ENCODE measurements at places on chromosomes 11 and 22. TPM values are rescaled to one million over a fixed set of nuclear protein-coding genes. Genes with fewer than 3 reads are reported as not detected.

Gene RAB39A
- not detected for total RNA-seq

Gene MOV10L1
- not detected for total RNA-seq

Gene MS4A6E
- total RNA-seq: not detected

Gene KCNK4
- not detected for total RNA-seq

Gene OR4D5
- not detected for total RNA-seq

Gene ASPHD2
- 0.71 TPM for total RNA-seq

Gene HMOX1
- total RNA-seq: 0.85 TPM

Gene TRPC6
- total RNA-seq: not detected

Gene UCP3
- 1.9 TPM for total RNA-seq

DNA sequence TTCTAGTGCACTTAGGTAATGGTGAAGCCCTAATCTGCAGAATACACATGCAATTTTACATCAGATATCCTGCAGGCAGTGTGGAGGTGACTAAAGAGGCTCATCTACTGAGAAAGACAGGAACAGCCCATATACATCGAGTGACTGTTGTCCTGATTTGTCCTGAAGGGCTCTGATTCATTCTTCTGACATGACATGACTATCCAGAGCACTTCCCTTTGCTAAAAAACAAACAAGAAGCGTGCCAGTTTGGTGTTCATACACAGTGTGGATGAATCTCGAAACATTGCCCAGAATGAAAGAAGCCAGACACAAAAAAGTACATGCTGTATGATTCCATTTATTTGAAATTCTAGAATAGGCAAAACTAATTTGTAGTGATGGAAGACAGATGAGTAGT, 48.0 kb upstream of the AMPD3 start:
- no peak for DNase-seq

DNA sequence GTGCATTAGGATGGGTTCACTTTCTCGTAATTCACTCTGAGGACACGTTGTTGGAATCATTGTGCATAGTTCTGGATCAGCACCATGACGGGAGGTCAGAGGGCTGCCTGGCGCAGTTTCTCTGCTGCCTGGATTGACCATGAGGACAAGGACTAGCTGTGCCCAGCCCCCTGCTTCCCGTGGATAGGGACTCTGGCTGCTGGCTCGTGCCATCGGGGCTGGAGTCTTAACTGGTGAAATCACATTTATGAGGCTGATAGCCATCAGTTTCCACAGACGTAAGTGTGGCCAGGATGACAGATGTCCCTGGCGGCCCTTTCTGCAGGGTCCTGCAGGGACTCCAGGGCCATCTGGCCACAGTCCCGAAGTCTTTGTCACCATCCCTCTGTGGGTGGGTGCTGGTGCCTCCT, 24.1 kb upstream of the GRAMD4 start:
- no peak for DNase-seq

- DNase-seq: peak; percentile 77
Observed at GRCh38 chr11:65279741-65280440, 18.1 kb downstream of the POLA2 start.

DNA sequence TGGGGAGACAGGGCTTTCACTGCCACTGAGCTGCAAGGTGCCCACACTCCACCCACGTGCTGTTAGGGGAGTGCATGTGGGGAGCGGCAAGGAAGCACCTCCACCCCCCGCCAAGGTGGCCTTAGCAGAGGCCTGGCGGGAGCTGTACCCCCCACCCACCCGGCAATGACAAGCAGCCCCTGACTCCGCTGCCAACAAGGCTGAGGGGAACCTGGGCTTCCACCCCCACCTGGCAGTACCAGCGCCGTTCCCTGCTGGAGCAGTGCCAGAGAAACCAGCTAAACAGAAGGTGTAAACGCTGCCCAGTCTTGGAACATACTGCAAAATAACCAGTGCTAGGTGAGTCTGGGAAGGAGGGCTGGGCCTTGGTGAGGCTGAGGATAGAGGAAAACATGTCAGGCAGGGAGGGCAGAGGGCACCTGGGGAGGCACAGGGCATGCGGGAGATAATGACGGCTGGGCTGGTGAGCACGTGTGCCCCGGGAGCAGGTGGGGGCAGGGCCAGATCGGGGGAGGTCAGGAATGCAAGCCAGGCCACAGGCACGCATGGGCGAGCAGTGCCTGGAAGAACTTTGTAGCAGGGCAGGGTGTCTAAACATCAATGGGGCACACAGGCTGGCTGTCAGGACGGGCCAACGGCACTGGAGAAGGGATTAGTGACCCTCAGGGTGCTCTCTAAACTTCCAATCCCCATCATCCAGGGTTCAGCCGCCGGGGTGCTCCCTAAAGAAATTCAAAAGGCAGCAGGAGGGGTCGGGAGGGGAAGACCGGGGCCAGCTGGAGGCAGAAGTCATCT, 6.6 kb downstream of the CERK start:
- DNase-seq: peak; percentile 73

DNA sequence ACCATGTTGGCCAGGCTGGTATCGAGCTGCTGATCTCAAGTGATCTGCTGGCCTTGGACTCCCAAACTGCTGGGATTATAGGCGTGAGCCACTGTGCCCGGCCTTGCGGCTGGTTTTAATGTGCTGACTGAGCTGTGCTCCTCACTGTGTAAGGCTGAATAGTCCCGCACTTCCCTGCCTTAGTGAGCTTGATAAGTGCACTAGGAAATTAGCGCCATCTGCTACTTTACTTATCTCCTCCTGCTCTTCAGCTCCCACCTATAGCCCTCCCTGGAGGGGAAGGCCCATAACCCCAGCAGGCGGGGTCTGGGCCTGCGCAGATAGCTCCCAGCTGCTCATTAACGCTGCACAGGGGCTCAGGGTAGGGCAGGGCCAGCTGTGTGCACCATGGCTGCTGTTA, 49.4 kb downstream of the CLMP start:
- DNase-seq: no peak

- DNase-seq: peak; percentile 84
Observed at GRCh38 chr22:30920407-30920806, 48.2 kb downstream of the MORC2 start.

DNA sequence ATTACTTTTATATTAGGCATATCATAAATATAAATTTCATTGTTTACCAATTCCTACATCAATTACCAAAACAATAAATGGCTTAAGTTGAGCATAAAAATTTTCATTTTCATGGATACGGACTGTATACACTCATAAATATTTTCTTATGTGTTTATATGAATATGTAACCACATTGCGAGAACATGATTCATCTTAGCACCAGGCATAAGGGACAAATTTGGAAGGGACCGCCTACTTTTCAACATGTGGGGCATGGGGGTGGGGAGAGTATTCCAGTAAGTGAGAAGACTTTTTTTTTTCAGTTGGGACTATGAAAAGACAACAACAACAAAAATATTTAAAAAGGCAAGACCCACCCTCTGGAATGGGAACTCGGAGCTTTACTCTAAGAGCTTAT, 296.1 kb downstream of the RAB38 start:
- DNase-seq: no peak

GRCh38 chr11:44949160-44950030, 1.3 kb downstream of the TP53I11 start:
- no peak for DNase-seq

DNA sequence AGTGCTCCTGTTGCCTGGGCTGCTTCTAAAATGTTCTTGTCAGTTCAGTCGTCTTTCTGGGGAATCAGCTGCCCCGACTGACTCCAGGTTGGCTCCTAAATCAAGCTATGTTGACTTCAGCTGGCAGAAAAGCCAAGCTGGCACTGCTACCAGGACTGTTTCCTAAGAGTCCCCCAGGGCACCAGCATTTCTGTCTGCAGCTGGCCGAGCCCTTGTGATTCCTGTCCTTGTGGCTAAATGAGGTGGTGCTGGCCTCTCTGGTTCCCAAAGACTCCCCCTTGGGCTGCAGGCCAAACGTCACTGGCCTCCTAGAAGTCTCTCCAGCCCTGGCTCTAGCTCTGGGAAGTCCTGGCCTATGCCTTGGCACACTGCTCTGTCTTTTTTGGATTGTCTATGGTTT, 31.1 kb downstream of the GRAMD1B start:
- DNase-seq: no peak

- no peak for DNase-seq
Observed at GRCh38 chr11:2709429-2709828, 9.6 kb upstream of the KCNQ1OT1 start.

DNA sequence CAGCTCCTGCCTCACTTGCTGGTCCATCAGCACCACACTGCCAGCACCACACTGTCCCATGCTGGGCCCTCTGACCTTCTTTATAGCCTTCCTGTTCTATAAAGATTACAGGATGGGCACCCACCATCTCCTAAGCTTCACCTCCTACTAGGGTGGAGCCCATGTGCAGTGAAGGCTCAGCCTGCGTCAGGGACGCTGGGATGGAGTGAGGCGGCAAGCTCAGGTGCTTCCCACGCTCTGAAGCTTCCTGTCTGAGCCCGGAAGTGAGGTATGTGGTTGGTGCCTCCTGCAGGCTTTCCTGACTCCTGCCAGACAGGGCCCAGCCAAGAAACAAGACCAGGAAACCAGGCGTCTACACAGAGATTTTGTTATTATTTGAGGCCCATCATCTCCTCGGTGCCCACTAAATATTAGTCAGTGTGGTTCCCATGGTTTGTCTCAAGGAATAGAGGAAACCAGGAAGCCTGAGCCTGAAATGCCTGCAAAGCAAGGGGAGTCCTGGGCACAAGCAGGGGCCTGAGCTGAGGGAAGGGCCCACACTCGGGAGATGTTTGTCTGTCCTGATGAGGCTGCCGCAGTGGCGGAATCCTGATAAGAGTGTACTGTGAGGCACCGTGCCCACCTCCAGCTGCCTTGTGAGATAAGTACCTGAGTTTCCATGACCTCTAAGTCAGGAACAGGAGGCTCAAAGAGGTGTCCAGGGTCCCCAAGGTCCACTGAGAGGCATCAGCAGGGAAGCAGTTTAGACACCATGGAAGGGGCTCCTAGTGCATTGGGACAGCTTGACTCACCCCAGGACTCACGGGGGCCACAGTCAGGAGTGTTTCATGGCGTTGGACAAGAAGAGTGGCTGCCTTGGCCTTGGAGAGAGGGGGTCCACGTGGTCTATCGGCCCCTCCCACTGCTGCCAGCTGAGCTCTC, 22.0 kb downstream of the RSPH14 start:
- no peak for DNase-seq

DNA sequence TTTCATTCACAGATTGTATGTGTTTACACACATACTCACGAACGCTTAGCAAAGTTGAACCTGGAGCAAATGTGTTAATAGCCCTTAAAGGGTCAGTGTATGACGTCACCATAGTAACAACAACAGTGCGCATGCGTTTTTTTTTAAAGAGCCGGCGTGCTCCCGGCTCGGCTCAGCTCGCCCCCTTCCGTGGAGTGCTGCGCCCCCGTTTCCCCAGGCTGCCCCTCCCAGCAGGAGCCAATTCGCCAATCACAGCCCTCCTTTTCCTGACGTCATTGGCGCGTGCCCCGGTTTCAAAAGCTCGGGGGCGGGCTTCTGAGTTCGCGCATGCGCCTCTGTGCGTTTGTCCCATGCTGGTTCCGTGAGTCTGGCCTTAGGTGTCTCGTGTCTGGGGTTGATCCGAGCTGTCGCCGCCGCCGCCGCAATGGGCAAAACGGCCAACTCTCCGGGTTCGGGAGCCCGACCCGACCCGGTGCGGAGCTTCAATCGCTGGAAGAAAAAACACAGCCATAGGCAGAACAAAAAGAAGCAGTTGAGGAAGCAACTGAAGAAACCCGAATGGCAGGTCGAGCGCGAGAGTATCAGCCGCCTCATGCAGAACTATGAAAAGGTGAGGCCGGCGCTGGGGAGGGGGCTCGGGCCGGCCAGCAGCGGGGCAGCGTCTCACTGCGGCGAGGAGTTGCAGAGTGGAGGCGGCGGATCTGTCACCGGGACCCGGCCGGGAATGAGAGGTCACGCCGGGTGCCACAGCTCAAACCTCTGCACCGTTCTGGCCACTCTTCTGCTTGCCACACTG, at the start of gene DDX10:
Gene DDX10 (plus strand): TSS at position 340 of the 796 bp plus-strand sequence. CDS start 85 bp downstream, at position 425.
- peak; percentile 93 for DNase-seq

- DNase-seq: no peak
Observed at GRCh38 chr11:64928957-64929356, 4.5 kb downstream of the PPP2R5B start.

- DNase-seq: peak; percentile 56
Observed at GRCh38 chr11:129828301-129828836, 12.7 kb downstream of the TMEM45B start.

GRCh38 chr11:57335023-57335342, 709 bp downstream of the SSRP1 start:
- DNase-seq: no peak

DNA sequence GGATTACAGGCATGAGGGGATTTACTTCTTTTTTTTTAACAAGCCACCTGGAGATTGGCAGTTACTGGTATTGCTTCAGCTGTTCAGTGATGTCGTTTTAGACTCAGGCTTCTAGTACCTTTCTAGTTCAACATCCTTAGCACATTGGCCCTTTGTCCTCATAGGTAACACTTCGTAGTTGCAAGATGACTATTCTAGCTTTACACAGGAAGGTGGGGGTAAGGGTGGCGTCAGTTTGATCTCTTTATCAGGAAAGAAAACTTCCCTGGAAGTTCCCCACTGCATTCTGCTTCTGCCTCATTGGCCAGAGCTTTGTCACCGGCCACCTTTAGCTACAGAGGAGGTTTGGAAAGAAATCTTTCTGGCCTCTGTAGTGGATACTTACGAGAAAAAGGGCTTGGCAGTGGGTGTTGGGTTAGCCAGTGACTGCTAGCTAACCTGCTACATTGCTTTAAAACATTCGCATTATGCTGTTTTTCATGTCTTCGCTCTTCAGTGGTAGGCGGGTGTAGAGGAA, 40.7 kb downstream of the SFI1 start:
- no peak for DNase-seq

GRCh38 chr11:76568139-76568538, 102.4 kb downstream of the LRRC32 start:
- DNase-seq: no peak

All from Calu3 (cell line).